ENCODE measurements at places on chromosomes 16 and 17.

GRCh38 chr17:80356231-80356856 lies 58.6 kb upstream of the ENDOV start:
- DNase-seq: no peak

DNA sequence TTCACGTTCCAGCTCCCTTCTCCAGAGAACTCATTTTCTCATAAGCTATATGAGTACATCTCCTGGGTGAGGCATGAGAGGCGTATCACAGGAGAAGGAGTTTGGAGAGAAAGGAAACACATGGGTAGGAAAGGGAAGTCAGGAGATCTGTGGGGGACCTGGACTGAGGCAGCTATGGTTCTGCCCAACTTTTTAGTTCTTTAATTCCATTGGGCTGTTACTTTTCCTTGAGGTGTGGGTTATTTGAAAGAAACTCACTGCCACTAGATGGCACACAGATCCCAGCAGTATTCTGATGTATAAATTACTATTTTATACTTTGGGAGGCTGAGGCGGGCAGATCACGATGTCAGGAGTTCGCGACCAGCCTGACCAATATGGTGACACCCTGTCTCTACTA lies 63.6 kb downstream of the NUP93 start:
- DNase-seq: no peak

DNA sequence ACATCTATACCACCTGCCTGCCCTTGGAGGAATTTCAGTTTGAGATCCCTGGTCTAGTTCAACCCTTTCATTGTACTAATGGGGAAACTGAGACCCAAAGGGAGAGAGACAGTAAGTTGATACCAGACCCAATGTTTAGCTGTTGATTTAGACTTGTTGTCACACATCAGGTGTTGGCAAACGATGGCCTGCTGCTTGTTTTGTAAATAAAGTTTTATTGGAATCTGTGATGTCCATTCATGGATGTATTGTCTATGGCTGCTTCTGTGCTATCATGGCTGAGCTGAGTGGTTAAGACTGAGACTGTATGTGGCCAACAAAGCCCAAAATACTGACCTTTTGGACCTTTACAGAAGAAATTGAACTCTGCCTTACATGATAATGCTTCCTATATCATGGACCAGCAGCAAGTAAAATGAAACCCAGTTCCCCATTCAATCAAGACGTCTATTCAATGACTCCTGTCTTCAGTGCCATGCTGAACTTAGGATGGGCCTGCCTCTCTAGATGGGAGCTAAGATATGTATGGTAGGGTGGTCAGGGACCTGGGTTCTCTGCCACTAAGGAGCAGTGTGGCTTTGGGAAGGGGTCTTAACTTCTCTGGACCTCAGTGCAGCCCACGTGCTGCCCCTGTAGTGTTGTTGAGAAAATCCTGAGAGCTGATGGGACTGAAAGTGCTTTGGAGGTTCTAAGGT lies 111.0 kb downstream of the IRX5 start:
- no peak for DNase-seq

GRCh38 chr17:38341035-38341721 lies 2.6 kb downstream of the GPR179 start:
- no peak for DNase-seq

GRCh38 chr16:81710596-81710995 lies 68.5 kb upstream of the PLCG2 start:
- no peak for DNase-seq

DNA sequence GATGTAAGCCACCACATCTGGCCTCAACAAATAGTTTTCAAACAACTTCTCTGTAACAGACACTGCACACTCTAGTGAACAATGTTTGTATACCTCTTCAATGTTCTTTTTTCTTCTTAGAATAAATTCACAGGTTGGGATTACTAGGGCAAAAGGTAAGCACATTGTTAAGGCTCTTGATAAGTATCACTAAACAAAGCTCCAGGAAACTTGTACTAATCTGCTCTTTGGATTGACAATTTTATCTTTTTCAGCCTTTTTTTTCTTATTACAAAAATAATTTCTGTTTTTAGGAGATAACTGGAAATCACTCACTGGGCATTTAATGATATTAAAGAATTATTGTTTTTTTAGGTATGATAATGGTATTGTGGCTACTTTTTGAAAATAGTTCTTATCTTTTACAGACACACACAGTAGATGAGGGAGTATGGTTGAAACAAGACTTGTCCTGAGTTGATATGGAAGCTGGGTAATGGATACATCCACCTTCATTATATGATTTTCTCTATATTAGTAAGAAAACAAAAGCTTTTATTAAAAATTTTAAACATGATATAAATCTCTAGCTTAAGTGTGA lies 7.7 kb upstream of the MPRIP start:
- DNase-seq: no peak

GRCh38 chr16:84254062-84254461 lies 14.2 kb upstream of the KCNG4 start:
- no peak for DNase-seq

DNA sequence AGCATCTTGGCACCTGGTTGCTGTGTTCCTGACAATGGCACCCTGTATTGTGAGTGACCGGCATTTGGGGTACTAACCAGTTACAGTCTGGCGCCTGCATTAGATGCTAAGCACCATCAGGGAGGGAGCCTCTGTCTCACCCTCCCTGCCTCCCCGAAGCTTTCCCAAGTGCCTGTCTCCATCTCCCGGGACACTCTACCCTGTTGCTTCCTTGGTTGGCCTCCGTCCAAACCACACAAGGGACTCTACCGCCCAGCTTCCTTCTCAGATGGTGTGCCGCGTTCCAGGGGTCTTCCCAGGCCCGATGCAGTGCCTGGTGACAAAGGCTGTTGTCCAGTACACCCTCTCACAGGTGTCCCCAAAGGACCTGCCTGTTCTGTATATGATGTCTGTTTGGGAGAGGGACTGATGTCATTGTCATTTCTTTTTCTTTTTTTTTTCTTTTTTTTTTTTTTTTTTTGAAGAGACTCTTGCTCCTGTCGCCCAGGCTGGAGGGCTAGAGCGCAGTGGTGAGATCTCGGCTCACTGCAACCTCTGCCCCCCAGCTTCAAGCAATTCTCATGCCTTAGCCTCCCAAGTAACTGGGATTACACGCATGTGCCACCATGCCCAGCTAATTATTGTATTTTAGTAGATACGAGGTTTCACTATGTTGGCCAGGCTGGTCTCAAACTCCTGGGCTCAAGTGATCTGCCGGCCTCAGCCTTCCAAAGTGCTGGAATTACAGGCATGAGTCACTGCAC lies 6.7 kb downstream of the SNN start:
- DNase-seq: no peak

DNA sequence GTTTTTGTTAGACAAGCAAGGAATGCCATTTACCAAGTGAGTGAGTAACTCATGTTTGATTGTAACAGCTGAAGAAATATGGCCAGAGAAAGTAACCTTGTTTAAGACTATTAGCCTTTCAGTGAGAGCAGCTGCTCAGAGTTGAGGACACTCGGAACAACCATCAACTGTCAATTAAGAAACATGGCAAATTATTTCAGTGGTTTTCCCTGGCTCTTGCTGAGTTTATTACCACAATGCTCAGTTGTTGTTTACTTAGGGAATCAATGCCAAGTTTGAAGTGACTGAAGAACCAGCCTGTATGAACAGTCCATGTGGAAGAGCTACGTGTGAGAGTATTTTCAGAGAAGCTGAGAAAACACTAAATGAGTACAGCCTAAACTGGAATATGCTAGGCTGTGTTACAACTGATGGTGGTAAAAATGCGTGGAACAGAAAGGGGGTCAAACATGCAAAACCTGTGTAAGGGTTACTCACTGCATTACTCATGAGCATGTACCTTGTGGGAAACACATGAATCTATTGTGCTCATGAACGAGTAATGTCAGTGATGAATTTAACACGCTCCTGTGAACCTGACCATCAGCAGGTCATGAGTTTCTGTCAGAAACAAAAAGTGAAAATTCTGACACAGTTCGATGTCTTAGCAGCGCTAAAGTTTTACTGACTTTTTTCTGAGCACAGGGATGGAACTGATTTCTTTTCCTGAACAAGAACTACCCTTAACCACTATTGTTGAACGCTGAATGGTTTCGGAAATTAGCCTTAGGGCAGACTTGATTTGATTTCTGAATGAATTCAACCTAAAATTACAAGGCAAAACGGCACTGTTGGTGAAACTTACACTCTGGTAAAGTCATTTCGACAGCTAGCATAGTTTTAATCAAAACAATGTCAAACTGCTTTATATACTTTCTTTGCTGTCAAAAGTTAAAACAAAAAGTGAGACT lies 33.5 kb downstream of the GNA13 start:
- no peak for DNase-seq

GRCh38 chr16:24418733-24419132 lies 120.6 kb upstream of the RBBP6 start:
- no peak for DNase-seq

- DNase-seq: no peak
Observed at GRCh38 chr17:68576137-68576536, 25.0 kb downstream of the FAM20A start.

- no peak for DNase-seq
Observed at GRCh38 chr17:40450175-40450574, 6.9 kb downstream of the IGFBP4 start.

DNA sequence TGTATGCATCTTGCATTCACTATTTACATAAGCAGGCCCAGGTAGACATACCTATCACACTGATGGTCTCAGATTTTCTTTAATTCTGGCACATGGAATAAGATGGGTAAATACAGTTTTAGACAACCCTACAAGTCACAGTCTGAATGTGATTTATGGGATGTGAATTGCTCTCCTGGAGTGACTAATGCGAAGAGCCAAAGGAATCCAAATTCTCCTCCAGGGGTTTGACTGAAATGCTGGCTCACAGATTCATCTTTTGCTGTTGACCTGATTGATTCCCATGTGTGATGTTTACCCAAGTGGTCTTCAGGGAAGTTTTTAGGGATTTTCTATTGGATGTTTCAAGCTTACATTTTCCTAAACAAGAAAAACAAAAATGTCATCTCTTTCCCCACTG lies 277.9 kb upstream of the MON1B start:
- DNase-seq: no peak

DNA sequence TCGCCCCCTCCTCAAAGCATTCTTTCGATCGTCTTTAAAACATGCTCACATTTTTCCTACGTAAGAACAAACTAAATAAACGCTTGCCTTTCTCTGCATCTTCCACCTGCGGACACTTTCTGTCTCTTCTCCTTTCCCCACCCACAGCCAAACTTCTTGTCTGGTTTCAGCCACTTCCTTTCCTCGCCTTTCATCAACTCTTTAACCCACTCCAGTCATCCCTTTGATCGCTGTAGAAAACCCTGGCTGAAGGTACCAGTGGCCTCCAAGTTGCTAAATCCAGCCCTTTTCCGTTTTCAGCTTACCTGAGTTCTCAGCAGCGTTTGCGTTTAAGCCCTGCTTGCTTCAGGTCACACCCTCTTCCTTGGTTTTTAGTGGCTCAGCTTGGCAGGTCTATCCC lies 483 bp downstream of the RPA1 start:
- DNase-seq: no peak

- DNase-seq: no peak
Observed at GRCh38 chr16:81112453-81112852, 16.3 kb upstream of the GCSH start.

DNA sequence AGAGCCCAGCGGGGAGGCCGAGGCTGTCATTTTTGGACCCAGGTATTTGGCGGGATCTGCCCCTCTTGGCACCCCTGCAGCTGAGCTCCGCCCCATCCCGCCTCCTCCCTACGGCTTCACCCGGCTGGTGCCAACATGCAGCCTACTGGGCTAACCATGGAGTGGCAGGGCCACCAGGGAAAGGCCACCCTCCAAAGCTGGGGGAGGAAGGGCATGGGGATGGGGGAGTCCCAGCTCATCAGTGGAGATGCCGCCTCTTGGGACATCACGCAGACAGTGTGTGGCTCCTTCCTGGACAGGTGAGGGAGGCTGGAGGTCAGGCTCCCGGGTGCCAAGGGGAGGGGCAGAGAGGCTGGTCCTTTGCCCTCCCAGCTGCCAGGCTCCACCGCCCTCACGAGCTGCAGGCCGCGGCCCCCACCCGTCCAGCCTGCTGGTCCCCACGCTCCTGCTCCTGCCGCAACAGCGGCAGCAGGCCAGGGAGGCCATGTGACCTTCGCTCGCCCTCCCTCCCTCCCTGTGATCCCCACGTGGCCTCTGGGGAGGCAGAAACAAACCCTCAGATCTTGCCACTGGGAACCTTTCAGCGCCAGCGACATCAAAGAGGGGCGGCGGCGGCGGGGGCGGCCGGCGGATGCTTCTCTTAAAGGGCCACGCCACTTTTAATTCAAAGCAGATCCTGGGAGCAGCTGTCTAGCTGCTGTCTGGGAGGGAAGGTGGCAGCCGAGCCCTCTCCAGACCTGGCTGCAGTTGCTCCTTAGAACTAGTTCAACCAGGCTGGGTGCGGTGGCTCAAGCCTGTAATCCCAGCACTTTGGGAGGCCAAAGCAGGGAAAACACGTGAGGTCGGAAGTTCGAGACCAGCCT lies 6.8 kb upstream of the NOTUM start:
- DNase-seq: peak; percentile 53

DNA sequence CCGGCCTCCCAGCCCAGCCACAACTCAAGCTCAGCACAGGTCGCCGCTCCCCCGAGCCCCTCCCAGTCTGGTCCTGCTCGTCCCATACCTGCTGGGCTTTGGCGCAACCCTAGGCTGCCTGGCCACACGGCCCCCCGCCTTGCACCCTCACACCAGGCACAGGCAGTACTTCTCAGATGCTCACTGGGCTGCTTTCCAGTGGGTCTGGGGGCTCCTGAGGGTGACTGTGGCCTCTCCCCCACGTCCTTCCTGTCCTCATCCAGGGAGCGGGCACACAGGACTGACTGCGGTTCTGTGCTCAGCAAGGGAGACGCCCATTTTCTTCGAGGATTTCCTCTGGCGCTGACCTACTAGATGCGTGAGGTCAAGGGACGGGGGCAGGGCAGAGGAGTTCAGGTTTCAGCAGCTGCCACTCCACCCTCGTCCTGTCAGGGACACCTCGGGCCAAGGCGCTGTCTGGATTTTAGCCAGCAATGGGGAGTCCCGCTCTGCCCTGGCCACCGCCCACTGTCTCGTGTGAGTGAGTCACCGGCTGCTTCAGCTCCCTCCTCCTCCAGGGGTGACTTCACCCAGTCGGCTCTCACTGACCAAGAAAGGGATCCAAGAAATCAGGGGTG lies 115.8 kb downstream of the NPIPB11 start:
- peak; percentile 36 for DNase-seq

DNA sequence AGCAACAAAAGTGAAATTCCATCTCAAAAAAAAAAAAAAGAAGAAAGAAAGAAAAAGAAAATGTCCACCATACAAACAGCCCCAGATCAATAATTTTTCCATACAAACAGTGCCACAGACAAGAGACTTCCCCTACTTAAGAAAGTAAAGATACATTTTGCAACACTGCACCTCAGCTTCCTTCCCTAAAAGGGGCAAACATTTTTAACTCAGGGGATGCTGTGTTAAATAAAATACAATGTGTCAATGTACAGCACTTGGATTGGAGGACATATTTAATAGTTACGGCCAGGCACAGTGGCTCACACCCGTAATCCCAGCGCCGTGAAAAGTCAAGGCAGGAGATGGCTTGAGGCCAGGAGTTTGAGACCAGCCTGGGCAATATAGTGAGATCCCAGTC lies 22.3 kb downstream of the MYH11 start:
- DNase-seq: no peak

- no peak for DNase-seq
Observed at GRCh38 chr17:81398832-81399411, 3.7 kb downstream of the BAHCC1 start.

- no peak for DNase-seq
Observed at GRCh38 chr16:17335826-17336529, 134.8 kb downstream of the XYLT1 start.

GRCh38 chr17:21528031-21528695 lies 152.0 kb downstream of the KCNJ12 start:
- no peak for DNase-seq

GRCh38 chr16:1920727-1921171 lies 2.5 kb upstream of the HS3ST6 start:
- DNase-seq: no peak
